Stimulated activated CD4-positive, alpha-beta T cell treated with anti-CD3 and anti-CD28 coated beads, Interleukin-2, amount 100 ng/mL, for 4 hours (primary cell): ENCODE measurements at places on chromosomes 4 and X.
A peak's percentile ranks its signal among the peaks of the same experiment; 100 is the strongest.

- DNase-seq: peak; percentile 27
These were observed 863 bp upstream of the RAB33A start for GRCh38 chrX:130170752-130171445.

DNA sequence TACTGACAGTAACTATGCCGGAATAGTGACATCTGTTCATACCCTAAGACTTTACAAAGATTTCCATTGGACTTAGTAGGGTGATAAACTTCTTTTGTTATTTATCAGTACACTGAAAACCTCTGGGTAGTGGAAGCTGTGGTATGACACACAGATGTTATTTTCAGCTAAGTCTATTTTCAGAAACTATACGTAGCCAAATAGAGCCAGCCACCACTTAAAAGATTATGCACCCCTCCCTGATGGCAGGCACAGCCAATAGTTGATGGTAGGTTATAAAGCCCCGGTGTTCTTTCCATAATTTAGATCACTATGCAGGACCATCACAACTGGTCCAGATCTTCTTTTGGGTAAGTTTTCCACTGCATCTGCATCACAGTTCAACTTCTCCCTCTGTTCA, 1603.2 kb upstream of the PABPC4L start:
- DNase-seq: no peak

GRCh38 chr4:29079260-29079659, 1640.9 kb upstream of the PCDH7 start:
- no peak for DNase-seq

DNA sequence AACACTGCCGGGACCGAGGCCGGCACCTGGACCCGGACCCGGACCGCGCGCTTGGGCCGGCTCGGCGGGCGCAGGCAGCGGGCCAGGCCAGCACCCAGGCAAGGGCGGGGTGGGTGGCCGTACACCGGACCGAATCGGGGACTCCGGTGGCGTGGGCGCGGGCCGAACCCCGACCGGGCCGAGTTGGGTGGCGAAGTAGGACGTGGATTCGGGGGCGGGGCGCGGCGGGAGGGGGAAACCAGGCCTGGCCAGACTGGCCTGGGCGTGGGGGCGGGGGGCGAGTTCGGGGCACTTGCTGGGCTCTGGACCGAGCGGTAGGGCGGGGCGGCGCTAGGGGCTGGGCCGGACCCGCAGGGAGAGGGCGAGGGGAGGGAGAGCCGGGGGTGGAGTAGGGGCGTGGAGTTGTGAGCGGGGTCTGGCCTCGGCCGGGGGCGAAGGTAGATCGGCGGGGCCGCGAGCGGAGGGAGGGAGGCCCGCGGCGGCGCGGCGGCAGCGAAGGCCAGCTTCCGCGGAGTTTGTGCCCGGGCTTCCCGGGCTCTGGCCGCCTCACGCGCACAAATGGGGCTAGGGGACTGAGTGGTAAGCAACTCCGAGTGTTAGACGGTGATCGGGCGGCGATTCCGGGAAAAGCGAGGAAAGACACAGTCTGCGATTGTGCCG, 1.8 kb upstream of the BCORL1 start:
- no peak for DNase-seq

- no peak for DNase-seq
These were observed 692.4 kb downstream of the FAT4 start for GRCh38 chr4:126007142-126007541.

GRCh38 chrX:1673337-1673736, 58.5 kb downstream of the ASMT start:
- DNase-seq: no peak
